Fibroblast of skin of right quadriceps (primary cell): ENCODE measurements at places on chromosomes 16 and 17.
A peak's percentile ranks its signal among the peaks of the same experiment; 100 is the strongest.

GRCh38 chr17:78381601-78382232 lies 3.3 kb downstream of the PGS1 start:
- peak; percentile 84 for DNase-seq

- DNase-seq = no peak
These were observed 358.2 kb upstream of the TNRC6C start for GRCh38 chr17:77600346-77600745.

DNA sequence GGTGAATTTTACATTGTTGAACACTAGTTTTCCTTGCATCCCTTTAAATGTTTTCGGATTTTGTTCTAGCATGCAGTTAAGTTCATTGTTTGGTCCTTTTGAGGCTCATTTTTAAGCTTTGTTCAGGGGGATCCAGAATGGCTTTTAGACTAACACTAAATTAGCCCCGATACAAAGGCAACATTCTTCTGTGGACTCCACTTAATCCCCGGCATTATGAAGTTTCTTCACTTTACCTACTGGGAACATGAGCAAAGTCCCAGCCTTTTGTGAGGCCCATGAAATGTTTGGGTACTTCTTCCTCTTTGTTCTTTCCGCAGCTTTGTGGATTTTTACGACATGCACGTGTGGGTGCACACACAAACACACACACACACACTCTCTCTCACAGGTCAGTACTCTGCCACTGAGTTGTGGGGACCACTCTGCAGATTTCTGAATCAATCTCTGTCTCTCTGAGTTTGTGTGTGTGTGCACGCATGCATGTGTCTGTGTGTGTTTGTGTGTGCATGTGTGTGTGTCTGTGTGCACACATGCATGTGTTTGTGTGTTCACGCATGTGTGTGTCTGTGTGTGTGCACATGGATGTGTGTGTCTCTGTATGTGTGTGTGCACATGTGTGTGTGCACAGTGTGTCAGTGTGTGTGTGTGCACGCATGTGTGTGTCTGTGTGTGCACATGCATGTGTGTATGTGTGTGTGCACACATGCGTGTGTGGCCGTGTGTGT lies 240.4 kb upstream of the TNRC6C start:
- DNase-seq = no peak

DNA sequence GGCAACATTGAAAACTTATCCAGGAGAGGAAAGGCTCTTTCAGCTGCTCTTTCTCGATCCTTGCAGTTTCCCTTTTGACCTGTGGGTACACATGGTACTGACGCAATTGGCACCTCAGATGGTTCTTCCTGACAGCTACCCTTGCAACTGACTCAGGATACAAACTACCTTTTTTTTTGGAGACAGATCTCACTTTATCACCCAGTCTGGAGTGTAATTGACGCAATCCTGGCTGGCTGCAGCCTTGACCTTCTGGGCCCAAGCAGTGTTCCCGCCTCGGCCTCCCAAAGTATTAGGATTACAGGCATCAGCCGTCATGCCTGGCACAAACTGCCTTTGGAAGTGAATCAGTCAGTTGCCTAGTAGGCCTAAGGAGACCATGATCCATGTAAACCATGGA lies 607.2 kb downstream of the WWOX start:
- DNase-seq = no peak

DNA sequence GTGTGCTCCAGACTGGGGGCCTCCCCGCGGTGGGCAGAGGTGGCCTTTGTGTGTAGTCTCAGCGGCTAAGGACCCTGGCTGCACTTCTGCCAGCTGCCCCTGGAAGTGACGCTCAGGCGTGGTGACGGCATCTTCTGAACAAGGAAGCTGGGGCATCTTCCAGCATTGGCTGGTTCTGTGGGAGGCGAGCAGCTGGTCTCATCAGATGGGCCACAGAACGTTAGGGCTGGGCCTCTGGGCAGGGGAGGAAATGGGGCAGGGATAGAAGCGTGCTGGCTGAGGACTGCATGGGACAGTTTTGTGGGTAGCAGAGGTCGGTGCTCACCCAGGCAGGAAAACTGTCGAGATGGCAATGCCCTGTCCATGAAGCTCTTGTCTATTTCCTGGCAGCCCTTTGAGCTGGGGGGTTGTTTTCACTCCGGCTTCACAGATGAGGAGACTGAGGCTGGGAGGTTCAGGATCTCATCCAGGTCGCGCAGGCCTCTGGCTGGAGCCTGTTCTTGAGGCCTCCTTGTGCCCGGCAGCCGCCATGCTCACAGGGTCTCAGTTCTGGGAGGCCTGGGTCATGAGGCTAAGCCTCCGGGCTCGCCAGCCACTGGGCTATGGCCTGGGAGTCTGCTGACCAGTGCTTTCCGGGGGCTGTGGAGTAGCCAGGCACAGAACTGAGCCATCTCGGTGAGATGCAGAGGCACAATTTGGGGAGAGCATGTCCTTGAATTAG lies 16.3 kb downstream of the IRF8 start:
- no peak for DNase-seq
